LHCN-M2 (cell line): ENCODE measurements at places on chromosomes 2 and 18. TPM values are rescaled to one million over a fixed set of nuclear protein-coding genes. Genes with fewer than 3 reads are reported as not detected.

The CXCR4 gene
- not detected in 2 replicates for total RNA-seq

The ITPRIPL1 gene
- total RNA-seq = 0.34 and 0.83 TPM in 2 replicates

The SPR gene
- 37.9 and 39.3 TPM in 2 replicates for total RNA-seq

The CXCR1 gene
- not detected in 2 replicates for total RNA-seq

The MXD1 gene
- 0.83 and 1.8 TPM in 2 replicates for total RNA-seq

The CHRNG gene
- 0.83 and 5.5 TPM in 2 replicates for total RNA-seq

The CPSF3 gene
- total RNA-seq = 56.0 and 61.0 TPM in 2 replicates

The TANK gene
- 56.3 and 64.5 TPM in 2 replicates for total RNA-seq
